Activated T-cell treated with anti-CD3 and anti-CD28 coated beads, Interleukin-2, amount 50 U/mL, for 4 hours (primary cell): ENCODE measurements at places on chromosomes 3 and 15. TPM values are rescaled to one million over a fixed set of nuclear protein-coding genes. Genes with fewer than 3 reads are reported as not detected.

GRCh38 chr3:180447136-180447535 lies 154.8 kb upstream of the TTC14 start:
- no peak for DNase-seq

DNA sequence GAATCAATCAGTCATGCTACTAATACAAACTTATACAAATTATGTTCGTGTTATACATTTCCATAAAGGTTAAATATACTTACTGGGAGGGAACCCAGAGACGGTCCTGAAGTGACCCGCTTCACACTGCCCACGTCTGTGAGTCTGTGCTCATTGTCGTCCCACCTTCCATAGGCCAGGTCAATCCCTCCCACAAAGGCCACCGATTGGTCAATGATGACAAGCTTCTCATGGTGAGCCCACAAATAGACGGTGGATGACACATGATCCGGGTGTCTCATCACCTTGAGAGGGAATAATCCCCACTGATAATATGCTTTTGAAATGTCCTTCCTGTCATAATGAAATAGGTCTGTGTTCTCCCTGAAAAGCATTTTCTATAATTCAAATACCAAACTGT lies 121.7 kb downstream of the PLD1 start:
- DNase-seq = no peak

- DNase-seq = no peak
Measured at GRCh38 chr3:48560648-48561018, 2.9 kb downstream of the UCN2 start.

- DNase-seq = no peak
Measured at GRCh38 chr3:136685882-136686281, 66.3 kb downstream of the STAG1 start.

- no peak for DNase-seq
Measured at GRCh38 chr3:193347521-193348501, 30.7 kb downstream of the ATP13A5 start.

DNA sequence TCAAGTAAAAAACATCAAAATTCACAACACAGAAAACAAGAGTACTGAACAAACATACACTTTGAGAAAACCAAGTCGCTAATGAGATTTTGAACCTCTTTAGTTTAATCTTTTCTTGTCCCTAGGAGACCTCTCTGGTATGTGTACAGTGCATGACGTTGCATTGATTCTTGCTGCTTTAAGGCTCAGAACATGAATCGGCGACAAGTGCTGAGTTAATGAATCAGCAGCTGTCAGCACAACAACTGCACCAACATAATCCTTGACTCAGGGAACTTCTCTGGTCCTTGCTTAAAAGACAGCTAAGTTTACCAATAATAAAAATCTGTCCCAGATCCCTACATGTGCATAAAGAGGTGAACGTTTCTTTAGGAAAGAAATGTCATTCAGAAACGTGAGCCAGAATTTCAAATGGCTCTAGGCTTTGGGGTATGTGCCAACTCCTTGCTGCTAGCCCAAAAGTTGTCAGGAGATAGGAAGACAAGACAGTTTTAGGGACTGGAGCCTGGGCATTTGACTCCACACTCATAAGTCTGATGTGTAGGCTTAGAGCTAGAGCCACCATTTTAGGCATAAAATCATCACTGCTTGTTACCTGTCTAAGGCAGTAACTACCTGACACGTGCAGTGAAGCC lies 86.9 kb downstream of the IL5RA start:
- DNase-seq = no peak

The PIGZ gene
- total RNA-seq = 0.82 TPM

The ST8SIA2 gene
- not detected for total RNA-seq

The FEZF2 gene
- not detected for total RNA-seq

DNA sequence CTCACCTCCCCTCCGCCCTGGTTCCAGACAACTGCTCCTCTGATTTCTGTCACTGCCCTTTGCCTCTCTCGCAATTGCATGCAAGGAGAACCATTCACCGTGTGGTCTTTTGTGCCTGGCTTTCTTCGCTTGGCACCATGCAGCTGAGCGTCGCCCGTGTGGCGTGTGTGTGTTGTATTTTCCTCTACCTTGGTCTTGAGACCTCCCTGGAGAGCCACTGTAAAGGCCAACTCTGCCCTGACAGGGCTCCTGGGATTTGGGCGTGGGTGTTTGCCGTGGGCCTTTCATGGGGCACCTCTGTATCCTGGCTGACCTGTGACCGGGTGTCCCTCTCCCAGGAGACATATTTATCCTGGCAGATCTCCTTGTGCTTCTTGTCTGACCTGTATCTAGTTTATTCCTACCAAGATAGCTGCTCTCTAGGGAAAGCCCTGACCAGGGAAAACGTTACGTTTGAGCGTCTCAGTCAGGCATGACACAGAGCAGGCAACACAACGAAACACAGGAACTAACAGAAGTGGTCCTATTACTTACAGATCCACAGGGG lies 2.0 kb upstream of the PIGZ start:
- DNase-seq = no peak

- DNase-seq = no peak
Measured at GRCh38 chr3:44409640-44410410, 67.6 kb downstream of the ZNF445 start.

The HCLS1 gene
- 208 TPM for total RNA-seq

The TIGIT gene
- total RNA-seq = 20.9 TPM

The SLC27A2 gene
- 7.2 TPM for total RNA-seq

DNA sequence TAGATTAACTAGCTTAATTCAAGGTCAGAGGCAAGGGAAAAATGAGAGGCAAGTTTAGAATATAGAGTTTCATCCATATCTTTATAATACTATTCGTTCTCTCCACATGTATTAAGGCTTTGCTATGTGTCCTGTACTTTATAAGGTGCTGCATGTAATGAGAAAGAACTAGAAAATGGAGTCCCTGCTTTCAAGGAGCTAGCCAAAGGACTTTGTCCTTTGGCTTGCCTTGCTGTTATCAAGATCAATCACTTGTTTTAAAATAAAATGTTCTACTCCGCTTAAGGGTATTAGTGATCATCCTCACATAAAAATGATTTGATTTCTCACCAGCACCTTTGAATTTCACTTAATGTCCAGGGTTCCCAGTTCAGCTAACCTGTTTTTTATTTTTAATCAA lies 470.9 kb downstream of the WDR72 start:
- DNase-seq = no peak

DNA sequence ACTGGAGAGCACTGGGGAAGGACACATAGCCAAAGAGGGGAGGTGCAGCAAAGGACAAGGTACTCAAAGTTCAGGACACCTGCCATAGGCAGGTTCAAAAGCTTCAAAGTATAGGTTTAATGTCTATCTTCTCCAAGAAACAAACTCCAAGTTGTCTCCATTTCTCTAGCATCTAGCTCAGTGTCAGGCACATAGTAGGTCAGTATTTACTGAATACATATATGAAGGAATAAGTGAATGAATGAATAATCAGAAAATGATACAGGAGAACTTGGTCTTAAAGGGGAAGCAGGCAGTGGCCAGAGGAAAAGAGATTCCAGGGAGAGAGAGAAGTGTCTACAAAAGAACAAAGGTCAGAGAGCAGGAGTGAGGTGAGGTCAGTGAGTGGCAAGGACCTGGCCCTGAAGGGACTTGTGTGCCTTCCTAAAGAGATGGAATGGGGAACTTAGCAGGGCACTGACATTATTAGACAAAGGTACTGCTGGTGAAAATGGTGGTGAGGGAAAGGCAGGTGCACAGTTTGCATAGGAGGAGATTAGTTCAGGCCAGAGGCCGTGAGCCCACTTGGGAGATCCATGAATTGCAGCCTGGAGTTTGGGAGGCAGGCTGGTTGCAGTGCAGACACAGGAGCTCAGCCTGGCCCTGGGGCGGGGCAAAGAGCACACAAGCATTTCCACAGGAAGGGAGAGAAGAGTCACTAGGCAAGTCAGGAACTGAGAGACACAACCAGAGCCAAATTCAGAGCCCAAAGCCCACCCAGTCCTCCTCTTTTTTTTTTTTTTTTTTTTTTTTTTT lies 21.4 kb downstream of the TBC1D2B start:
- DNase-seq = no peak
